ENCODE measurements at places on chromosomes 6 and 20.
A peak's percentile ranks its signal among the peaks of the same experiment; 100 is the strongest.

GRCh38 chr6:4480788-4481735, 295.1 kb upstream of the CDYL start:
- no peak for DNase-seq

DNA sequence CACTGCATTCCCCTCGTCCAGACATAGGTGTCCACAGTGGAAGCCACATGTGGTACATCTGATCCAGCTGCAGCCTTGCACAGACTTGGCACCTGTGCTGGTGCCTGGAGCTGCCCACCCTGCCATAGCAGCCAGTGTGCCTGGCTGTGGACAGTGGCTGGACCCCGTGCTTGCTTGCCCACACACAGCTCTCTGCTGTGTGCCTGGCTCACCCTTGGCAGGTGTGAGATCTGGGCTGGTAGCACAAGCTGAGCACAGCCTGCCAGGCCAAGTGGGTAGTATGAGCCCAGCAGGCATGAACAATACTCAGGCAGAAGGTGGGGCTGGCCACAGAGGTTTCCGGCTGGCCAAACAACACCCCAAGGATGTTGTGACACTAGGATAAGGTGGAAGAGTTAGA, 614.4 kb downstream of the BCKDHB start:
- no peak for DNase-seq

DNA sequence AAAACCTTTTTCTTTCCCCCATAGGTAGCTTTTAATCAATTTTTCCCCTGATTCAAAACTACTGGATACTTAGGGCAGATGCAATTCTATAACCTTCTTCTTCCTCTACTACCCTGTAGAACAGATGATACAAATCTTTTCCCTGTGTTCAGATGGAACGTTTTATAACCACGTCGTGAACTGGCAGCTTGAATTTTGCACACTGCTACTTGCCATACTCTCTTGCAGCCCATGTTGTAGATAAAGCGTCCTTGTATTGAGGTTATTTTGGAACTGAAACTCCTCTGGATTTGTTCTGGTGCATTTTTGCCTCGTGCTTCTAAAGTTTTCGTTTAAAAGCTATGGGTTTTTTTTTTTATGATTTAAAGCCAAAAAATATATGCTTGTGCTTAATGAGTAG, 440.2 kb downstream of the RFPL4B start:
- no peak for DNase-seq

- DNase-seq, result no peak
These were observed 596 bp downstream of the GATA5 start for GRCh38 chr20:62475027-62475771.

- no peak for DNase-seq
These were observed 4.2 kb downstream of the CLIC5 start for GRCh38 chr6:46011188-46012085.

DNA sequence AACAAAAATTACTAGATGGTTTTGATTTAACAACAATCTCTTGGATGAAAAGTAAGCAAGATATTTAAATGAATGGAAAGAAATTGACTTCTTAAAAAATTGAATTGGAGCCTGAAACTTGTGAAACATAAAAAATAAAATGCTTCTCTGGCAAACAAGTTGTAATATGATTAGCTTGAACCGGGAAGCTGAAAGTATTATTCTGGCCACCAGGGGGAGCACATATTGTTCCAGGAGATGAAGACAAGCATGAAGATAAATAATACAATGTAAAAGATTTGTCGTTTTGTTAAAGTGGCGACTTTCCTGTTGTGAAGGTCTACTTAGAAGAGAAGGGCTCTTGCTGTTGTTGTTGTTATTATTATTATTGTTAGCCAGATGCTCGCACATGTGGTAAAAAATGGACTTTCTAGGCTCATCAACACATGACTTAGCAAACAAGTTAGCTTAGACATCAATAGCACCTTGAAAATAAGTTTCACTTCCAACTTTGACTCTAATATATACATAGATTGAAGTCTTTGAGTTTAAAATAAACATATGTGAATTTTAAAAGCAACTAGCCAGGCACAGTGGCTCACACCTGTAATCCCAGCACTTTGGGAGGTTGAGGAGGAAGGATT, 14.2 kb downstream of the PAX1 start:
- peak; percentile 50 for DNase-seq

- no peak for DNase-seq
These were observed 30.6 kb upstream of the PHACTR2 start for GRCh38 chr6:143647191-143647590.

DNA sequence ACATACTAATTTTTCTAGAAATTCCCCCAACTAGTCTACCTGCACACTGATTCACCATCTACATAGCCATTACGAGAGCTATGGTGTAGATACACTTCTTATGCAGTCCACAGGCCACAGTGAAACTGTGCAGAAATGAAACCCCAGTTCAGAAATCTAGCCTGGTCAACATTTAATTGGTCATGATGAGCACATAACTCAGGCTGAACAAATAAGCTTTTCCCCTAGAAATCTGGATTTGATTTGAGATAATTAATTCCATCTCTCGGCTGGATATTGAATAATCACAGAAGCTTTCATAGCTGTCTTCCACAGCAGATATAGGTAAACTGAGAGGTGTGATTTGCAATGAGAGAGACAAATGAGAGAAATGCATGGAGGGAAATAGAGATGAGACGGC, 22.6 kb upstream of the TINAG start:
- no peak for DNase-seq

DNA sequence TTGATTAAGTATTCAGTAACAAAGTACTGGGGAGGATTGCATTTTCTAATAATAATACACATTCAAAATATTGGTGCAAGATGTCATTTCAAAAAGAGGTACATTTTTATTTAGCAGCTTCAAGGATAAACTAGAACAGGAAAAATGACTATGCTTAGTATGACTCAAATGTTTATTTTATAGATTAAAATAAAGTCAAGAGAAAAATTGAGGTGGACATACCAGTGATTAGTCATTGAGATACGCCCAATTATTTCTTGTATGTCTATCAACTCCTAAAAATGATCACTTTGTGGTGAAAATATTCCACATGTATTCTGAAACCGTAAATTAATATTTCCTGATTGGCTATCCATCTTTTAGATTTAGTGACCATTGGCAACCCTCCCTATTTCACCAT, 96.7 kb downstream of the PHF3 start:
- DNase-seq, result peak; percentile 19

DNA sequence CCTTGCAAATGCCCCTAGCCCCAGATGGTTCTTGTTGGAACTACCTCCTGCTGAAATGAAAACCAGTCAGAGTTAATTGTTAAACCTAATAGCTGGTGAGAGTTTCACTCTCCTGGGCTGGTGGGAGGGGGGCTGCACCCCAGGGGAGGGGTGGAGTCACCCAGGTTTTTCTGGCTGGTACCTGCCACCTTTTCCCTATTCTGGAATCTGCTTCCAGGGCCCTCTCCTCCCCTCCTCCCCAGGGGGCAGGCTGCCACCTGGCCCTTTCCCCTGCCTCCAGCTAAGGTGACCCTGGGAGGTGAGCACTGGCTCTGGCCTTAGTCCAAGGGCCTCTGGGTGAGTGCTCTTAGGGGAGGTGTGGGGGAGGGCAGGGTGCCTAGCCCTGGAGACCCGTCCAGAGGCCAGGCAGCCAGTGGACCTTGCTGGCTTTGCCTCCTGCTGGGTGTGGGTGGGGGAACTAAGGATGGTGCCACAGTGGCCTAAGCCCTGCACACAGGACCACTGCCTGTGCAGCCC, 48.8 kb upstream of the EPB41L1 start:
- DNase-seq, result no peak

GRCh38 chr6:155330133-155330734, 15.9 kb upstream of the TFB1M start:
- no peak for DNase-seq
